ENCODE measurements at places on chromosomes 12 and 14.

- DNase-seq = no peak
Observed at GRCh38 chr12:93165384-93165932, 212.3 kb upstream of the NUDT4 start.

- no peak for DNase-seq
Observed at GRCh38 chr12:49146406-49146805, 15.2 kb upstream of the TUBA1B start.

- DNase-seq = no peak
Observed at GRCh38 chr12:99261256-99261655, 386.3 kb upstream of the GARIN6 start.

- DNase-seq = peak; percentile 17
Observed at GRCh38 chr12:26987634-26988424, 26.4 kb downstream of the TM7SF3 start.

GRCh38 chr14:57573173-57573572, 79.5 kb upstream of the CCDC198 start:
- no peak for DNase-seq
